ENCODE measurements at places on chromosomes 16 and 17.

GRCh38 chr17:63442549-63443035, 3.5 kb downstream of the CYB561 start:
- DNase-seq = no peak

- DNase-seq = no peak
Measured at GRCh38 chr16:53147500-53148065, 92.8 kb downstream of the CHD9 start.

GRCh38 chr17:65278050-65278819, 141.1 kb downstream of the RGS9 start:
- no peak for DNase-seq

- DNase-seq = no peak
Measured at GRCh38 chr16:53626161-53626560, 77.5 kb downstream of the RPGRIP1L start.
